ENCODE measurements at places on chromosomes 6 and 20.

DNA sequence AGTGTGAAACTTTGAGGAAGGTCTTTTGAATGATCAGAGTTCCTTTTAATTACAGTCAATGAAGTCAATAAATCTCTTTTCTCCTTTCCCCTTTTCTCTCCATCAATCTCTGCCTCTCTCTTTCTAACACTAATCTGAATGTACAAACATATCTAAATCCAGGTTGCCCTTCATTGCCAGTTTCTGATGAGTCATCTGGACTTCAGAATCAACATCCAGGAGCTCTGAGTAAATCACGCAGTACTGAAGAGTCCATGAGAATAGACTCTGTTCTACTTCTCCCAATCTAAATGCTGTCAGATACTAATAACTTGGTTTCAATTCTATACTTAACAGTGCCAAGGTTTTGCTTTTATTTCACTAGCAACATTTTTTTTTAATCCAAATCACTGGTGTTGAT is 238.7 kb upstream of the THEMIS start:
- no peak for DNase-seq

GRCh38 chr6:36651659-36652379 is 26.7 kb upstream of the CDKN1A start:
- no peak for DNase-seq

DNA sequence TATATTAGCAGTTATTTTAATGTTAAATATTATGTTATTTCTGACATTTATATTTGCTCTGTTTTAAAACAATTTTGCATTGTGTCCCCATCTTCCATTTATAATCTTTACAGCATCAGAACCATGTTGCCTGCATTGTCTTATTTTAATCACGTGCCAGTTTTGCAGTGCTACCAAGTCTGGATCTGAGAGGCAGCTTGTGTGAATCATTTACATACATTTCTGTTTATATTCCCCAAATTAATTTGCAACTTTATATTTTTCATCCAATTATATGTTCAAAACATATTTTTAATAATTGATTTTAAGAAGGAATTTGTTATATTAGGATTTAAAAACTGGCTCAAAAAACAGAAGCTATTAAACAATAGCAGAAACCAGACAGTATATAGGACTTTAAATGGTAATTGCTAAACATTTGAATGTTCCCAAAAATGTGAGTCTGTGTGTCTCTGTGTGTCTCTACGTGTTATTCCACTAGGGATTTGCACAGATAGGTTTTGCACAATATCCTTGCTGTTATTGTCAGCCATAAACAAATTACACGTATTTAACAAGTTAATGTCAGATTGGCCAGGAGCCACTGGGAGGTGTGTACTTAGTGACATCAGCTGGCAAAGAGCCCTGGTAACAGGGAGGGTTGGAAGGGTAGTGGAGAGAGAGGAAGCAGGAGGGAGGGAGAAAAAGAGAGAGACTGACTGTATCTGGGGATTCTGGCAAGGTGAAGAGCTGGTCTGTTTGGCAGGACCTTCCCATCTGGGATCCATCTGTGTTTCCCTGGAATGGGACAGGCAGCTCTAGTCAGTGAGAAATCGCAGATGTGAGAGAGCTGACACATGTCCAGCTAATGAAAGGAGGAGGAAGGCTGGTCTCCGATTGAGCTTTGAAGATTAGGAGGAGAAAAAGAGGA is 72.1 kb downstream of the CBFA2T2 start:
- DNase-seq, result peak; percentile 51

DNA sequence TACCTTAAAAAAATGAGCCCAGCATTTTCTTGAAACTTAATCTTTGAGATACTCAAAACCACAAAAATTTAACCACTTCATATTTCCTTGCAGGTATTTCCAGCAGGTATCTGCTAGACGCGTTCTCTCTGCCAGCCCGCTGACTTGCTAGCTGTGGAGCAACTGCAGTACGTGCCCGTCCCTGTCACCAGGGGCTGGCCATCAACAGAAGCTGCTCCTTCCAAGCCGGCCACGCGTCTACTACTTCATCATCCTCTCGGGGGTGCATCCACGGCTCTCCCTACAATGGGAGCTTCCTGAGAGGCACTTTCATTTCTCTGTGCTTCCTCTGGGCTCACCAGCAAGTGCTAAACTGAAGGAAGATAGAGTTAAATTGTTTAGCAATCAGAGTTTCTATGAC is 132.4 kb downstream of the DTNBP1 start:
- DNase-seq, result no peak

DNA sequence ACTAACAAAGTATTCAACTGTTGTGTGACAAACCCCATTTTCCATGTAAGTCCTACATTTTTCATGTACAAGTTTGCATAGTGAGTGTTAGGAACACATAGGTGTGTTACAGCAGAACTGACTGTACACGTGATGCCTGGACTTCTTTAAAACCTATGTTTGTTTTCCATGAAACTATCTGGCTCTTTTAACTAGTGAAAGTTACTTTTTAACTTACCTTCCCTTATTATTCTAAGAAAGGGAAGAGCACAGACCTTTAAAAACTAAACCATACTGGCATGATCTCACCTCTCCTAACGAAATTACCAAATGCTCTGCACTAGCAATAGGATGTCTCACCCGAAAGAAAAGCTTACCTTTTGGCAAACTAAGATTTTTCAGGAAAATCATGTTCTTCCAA is 87.8 kb downstream of the CENPW start:
- no peak for DNase-seq

DNA sequence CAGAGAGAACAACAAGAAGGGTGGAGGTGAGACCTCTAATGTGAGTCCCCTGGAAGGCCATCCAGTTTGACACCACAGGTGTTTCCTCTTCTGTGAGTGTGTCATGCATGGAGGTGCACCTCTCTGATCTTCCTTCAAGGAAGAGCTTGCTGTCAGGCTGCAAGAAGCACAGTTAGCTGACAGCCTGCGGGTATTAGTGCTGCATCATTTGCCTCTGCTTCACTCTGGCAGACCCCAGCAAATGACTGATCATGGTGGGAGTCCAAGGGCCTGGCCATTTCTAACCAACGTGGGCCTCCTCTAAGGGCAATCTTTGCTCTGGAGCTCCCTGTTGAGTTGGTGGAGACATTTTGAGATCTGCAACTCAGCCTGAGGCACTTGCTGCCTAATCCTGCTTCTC is 206.3 kb downstream of the EPHA7 start:
- DNase-seq, result no peak

- DNase-seq, result no peak
These were observed 112.7 kb downstream of the RTN4IP1 start for GRCh38 chr6:106516616-106517015.

DNA sequence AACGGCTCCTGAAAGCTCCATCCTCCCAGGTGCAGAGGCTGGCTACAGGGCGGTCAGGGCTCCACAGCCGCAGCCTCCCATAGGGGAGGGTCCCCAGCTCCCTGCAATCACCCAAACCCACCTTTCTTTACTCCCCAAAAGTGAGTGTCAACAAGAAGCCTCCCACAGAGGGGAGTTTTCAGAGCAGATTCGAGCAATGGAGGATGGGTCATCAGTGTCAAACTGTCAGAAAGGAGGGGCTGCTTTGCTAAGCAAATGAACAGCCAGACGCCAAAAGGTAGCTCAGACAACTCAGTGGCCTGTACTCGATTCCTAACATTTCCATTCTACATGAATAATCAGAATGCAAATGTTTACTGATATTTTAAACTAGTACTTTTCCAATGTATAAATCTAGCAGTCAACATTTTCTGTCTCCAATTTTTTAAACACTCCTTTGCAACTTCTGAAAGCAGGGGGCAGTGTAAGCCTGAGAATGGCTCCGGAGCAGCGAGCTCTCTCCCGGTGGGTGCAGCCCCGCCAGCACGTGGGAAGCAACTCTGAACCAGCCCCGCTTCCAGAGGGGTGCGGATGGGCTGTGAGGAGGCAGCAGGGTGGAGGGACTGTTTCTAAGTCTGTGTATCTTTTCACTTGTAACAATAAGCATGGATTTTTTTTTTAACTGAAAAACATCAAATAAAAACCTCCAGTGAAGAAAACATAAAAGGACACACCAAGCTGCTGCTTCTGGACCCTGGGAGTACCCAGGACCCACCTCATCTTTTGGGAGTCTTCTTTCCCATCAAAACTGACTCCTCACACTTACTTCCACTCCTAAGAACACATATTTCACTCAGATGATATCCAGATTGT is 54.9 kb downstream of the TAF4 start:
- no peak for DNase-seq

DNA sequence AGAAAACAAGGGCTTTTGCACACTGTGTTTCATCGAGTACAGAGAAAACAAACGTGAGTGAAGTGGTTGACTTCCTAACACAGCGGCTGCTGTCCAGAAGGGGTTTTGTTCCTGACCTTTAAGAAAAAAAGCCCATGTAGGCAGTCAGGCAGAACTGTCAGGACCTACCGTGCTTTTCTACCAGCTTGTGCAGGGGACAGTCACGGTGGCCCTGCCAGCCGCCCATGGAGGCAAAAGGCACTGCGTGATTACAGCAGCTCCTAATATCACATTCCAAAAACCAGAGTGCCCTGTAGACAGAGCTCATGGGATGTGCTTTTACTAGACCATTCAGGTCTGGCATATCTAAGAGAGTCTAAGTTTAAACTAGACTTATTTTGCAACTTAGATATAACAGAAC is 12.2 kb downstream of the TNFAIP3 start:
- no peak for DNase-seq

DNA sequence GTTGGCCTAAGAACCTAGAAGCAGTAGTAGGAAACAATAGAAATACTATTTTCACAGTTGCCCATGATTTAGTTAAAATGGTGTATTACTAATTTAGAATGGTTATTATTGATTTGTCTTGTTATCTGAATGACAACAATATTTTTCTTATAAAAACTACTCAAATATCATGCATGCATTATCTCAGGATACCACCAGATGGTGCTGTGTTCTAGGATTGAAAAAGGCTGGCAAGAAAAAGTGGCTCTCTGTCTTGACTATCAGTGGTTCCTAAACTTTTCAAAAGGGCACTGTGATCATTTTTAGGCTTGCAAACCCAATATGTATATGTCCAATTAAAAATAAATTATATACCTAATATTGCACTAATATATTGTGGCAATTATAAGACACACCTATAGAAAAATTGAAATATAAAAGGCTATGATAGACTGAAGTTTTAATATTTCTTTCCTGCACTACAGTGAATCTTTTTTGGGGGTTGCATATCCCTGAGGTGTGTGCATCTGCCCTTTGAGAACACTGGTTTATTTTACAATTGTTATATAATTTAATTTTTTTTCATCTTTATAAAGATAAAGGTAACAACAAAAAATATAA is 131.7 kb upstream of the MLIP start:
- DNase-seq, result no peak

DNA sequence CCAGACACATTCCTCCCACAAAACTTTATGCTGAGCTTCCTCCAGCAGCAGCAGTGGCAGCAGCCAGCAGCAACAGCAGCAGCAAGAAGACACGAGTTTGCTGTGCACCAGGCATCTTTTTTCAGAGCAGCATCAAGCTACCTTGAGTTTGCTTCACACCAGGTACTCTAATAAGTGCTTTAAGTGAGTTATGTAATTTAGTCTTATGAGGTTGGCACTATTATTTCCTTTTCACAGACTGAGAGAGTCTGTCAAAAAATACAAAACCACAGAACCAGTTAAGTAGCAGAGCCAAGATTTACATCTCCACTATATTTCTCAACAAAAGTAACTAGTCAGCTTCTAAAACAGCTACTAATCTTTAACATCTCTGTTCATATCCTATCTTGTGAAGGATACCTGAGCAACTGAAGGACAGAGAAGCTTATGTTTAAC is 23.7 kb downstream of the RANBP9 start:
- DNase-seq, result no peak

GRCh38 chr6:4323322-4323721 is 187.9 kb upstream of the ECI2 start:
- DNase-seq, result no peak

DNA sequence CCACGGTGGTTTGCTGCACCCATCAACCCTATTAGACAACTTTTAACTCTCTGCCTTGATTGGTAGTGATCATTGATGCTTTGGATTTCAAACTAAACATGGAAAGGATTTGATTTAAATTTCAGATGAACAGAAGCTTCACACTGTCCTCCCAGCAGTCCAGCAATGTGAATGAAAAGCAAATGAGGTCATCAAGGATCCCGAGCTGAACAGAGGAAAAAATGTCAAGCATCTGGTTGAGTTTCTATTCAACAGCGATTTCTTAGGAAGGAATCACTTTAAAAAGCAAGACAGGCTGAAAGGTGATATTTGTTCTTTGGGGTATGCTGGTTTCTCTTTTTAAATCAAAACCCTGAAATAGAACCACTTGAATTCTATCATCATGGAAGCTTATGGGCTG is 10.6 kb upstream of the SAMD3 start:
- DNase-seq, result no peak

GRCh38 chr6:131929264-131929663 is 21.9 kb downstream of the CCN2 start:
- DNase-seq, result no peak

GRCh38 chr6:159809149-159809548 is 9.1 kb downstream of the PNLDC1 start:
- no peak for DNase-seq

GRCh38 chr6:16758163-16758975 is 2.9 kb downstream of the ATXN1 start:
- no peak for DNase-seq

DNA sequence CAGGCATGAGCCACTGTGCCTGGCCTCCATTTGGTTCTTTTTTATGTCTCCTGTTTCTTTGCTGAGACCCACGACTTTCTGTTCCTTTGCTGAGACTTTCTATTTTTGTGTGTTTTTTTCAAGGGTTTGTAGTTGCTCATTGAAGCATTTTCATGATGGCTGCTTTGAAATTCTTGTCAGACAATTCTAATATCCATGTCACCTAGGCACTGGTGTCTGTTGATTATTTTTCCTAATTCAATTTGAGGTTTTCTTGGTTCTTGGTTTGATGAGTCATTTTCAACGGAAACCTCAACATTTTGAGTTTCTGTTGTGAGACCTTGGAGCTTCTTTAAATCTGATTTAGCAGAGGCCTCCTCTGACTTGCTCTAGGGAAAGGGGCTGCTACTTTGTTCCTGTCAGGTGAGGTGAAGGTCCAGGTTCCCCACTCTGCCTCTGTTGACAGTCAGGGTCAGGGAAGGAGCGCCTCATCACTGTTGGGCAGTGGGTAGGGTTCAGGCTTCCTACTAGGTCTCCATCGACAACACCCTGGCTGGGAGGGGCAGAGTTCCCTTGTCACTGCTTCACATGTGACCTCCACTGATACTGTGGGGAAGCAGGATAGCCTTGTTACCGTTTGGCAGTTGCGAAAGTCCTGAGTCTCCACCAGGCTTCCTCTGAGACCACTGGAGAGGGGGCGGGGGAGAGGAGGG is 67.2 kb upstream of the RNF24 start:
- DNase-seq, result no peak
